ENCODE measurements at places on chromosomes 5 and 9. TPM values are rescaled to one million over a fixed set of nuclear protein-coding genes. Genes with fewer than 3 reads are reported as not detected.

- H3K36me3 ChIP-seq = peaks cover 39% of the 10 kb centered on the region
- no peaks in the 10 kb centered on the region for H3K27me3 ChIP-seq
- H3K27ac ChIP-seq = no peak overlapping the region
- no peak overlapping the region for H3K4me3 ChIP-seq
These were observed 75.8 kb downstream of the OXCT1 start for GRCh38 chr5:41794471-41794870.

- DNase-seq = peak; percentile 79
- peak overlapping the region; percentile 10 for H3K4me3 ChIP-seq
- H3K4me1 ChIP-seq = peaks cover 46% of the 10 kb centered on the region
- H3K36me3 ChIP-seq = no peaks in the 10 kb centered on the region
- H3K27me3 ChIP-seq = peaks cover 4% of the 10 kb centered on the region
These were observed 52.1 kb downstream of the IL31RA start for GRCh38 chr5:55903121-55903701.

DNA sequence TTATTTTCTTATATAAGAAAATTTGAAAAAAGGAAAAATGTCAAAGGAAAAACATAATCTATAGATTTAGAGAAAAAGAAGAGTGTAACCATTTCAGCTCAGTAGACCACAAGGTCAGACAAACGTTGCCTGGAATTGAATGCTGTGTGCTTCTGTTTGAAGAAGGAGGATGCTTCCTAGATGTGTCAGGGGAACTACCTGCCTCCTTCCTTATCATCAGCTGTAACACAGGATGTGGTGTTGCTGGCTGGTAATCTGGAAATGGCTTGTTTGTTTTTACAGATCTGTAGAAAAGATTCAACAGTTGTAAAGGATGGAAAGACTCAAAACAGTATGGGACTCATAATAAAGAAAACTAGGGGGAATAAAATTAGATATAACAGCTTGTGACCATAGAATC is 160.7 kb upstream of the MEF2C start:
- no peaks in the 10 kb centered on the region for H3K27me3 ChIP-seq
- H3K36me3 ChIP-seq = no peaks in the 10 kb centered on the region
- no peak overlapping the region for H3K27ac ChIP-seq
- no peak overlapping the region for H3K4me3 ChIP-seq
- no peak for DNase-seq
- H3K4me1 ChIP-seq = peaks cover 3% of the 10 kb centered on the region

Gene ZNF462
- total RNA-seq = 0.70 TPM

Gene NME5
- total RNA-seq = not detected

DNA sequence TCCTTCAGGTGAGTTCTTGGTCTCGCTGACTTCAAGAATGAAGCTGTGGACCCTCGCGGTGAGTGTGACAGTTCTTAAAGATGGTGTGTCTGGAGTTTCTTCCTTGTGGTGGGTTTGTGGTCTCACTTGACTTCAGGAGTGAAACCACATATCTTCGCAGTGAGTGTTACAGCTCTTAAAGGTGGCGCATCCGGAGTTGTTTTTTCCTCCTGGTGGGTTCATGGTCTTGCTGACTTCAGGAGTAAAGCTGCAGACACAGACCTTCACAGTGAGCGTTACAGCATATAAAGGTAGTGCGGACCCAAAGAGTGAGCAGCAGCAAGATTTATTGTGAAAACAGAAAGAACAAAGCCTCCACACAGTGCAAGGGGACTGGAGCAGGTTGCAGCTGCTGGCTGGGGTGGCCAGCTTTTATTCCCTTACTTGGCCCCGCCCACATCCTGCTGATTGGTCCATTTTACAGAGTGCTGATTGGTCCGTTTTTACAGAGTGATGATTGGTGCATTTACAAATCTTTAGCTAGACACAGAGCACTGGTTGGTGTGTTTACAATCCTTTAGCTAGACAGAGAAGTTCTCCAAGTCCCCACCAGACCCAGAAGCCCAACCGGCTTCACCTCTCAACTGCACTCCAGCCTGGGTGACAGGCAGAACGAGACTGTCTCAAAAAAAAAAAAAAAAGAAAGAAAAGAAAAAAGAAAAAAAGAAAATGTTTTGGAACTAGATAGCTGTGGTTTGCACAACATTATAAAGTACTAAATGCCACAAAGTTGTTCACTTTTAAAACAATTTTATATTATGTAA is 9.1 kb upstream of the ERMP1 start:
- H3K4me3 ChIP-seq = peak overlapping the region; percentile 71
- peak; percentile 77 for DNase-seq
- no peaks in the 10 kb centered on the region for H3K27me3 ChIP-seq
- peak overlapping the region; percentile 97 for H3K27ac ChIP-seq
- H3K36me3 ChIP-seq = peaks cover 56% of the 10 kb centered on the region

Gene NUTM2F
- not detected for total RNA-seq

DNA sequence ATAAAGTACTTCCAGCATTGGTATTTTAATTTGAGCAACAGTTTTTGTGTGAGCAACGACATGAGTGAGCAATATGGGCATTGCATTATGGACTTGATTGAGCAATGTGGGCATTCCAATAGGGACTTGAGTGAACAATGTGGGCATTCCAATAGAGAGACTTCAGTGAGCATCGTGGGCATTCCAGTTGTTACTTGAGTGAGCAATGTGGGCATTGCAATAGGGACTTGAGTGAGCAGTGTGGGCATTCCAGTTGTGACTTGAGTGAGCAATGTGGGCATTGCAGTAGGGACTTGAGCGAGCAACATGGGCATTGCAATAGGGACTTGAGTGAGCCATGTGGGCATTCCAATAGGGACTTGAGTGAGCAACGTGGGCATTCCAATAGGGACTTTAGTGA is 52.2 kb downstream of the ZCCHC7 start:
- no peak overlapping the region for H3K4me3 ChIP-seq
- H3K27me3 ChIP-seq = no peaks in the 10 kb centered on the region
- peaks cover 8% of the 10 kb centered on the region for H3K4me1 ChIP-seq
- no peak overlapping the region for H3K27ac ChIP-seq
- DNase-seq = no peak
- peaks cover 41% of the 10 kb centered on the region for H3K36me3 ChIP-seq

GRCh38 chr9:93958121-93958818 is 3.1 kb upstream of the BARX1 start:
- H3K4me1 ChIP-seq = peaks cover 41% of the 10 kb centered on the region
- H3K27ac ChIP-seq = no peak overlapping the region
- H3K4me3 ChIP-seq = no peak overlapping the region
- peaks cover 75% of the 10 kb centered on the region for H3K27me3 ChIP-seq
- DNase-seq = no peak
- H3K36me3 ChIP-seq = peaks cover 10% of the 10 kb centered on the region

- no peaks in the 10 kb centered on the region for H3K36me3 ChIP-seq
- DNase-seq = no peak
- H3K4me1 ChIP-seq = no peaks in the 10 kb centered on the region
- H3K27me3 ChIP-seq = peaks cover 4% of the 10 kb centered on the region
- no peak overlapping the region for H3K27ac ChIP-seq
These were observed 126.2 kb upstream of the PLCXD3 start for GRCh38 chr5:41636605-41637004.

Gene RORB
- 0.13 TPM for total RNA-seq

DNA sequence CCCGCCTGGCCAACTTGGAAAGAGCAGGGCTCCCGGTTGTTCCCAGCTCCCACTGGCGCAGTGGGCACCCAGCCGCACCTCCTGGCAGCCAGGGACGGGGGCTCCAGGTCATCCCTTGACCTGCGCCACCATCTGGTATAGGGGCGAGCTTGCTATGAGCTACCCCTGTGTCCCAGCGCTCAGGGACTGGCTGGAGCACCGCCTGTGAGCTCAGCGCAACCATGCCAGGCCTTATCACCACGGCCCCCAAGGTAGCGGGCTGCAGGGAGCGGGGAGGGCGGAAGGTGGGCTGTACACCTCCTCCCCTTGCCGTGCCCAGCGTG is 15.4 kb upstream of the RASA1 start:
- no peak for DNase-seq
- no peak overlapping the region for H3K4me3 ChIP-seq
- peaks cover 5% of the 10 kb centered on the region for H3K27me3 ChIP-seq
- H3K4me1 ChIP-seq = no peaks in the 10 kb centered on the region
- no peaks in the 10 kb centered on the region for H3K36me3 ChIP-seq

DNA sequence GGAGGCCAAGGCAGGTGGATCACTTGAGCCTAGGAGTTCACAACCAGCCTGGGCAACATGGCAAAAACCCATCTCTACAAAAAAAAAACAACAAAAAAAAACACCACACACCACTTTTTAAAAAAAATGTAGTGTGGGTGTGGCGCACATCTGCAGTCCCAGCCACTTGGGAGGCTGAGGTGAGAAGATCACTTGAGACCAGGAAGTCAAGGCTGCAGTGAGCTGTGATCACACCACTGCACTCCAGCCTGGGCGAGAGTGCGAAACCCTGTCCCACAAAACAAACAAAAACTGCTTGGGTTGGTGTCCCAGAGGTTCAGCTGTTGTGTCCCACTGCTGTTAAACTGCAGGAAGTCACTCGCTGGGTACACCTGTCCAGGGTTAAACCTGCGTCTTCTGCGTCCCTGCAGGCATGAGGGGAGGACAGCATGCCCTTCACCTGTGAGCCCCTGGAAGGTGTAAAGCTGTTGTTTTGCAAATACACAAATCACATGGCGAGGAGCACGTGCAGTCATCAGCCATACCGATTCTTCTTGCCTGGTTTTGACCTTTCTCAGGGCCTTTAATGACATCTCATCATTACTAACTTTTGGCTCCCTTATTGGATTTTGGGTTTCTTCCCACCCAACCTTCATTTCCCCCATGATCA is 29.3 kb upstream of the CLPTM1L start:
- H3K4me3 ChIP-seq = no peak overlapping the region
- DNase-seq = no peak
- no peaks in the 10 kb centered on the region for H3K36me3 ChIP-seq

Gene FOXD4L6
- not detected for total RNA-seq

GRCh38 chr9:133135146-133135745 is 14.2 kb upstream of the RALGDS start:
- peak; percentile 83 for DNase-seq
- peaks cover 21% of the 10 kb centered on the region for H3K36me3 ChIP-seq
- no peaks in the 10 kb centered on the region for H3K27me3 ChIP-seq
- H3K27ac ChIP-seq = peak overlapping the region; percentile 99

- H3K27ac ChIP-seq = no peak overlapping the region
- H3K4me3 ChIP-seq = no peak overlapping the region
- no peak for DNase-seq
- H3K4me1 ChIP-seq = no peaks in the 10 kb centered on the region
- peaks cover 4% of the 10 kb centered on the region for H3K27me3 ChIP-seq
These were observed 139.3 kb upstream of the ALDH1B1 start for GRCh38 chr9:38253200-38253599.

- DNase-seq = no peak
- H3K4me1 ChIP-seq = no peaks in the 10 kb centered on the region
- H3K27me3 ChIP-seq = no peaks in the 10 kb centered on the region
- no peak overlapping the region for H3K4me3 ChIP-seq
- H3K27ac ChIP-seq = no peak overlapping the region
- H3K36me3 ChIP-seq = no peaks in the 10 kb centered on the region
These were observed 355.3 kb downstream of the NR2F1-AS1 start for GRCh38 chr5:93225748-93226147.

Gene CARTPT
- not detected for total RNA-seq

Gene CNTNAP3B
- total RNA-seq = not detected

DNA sequence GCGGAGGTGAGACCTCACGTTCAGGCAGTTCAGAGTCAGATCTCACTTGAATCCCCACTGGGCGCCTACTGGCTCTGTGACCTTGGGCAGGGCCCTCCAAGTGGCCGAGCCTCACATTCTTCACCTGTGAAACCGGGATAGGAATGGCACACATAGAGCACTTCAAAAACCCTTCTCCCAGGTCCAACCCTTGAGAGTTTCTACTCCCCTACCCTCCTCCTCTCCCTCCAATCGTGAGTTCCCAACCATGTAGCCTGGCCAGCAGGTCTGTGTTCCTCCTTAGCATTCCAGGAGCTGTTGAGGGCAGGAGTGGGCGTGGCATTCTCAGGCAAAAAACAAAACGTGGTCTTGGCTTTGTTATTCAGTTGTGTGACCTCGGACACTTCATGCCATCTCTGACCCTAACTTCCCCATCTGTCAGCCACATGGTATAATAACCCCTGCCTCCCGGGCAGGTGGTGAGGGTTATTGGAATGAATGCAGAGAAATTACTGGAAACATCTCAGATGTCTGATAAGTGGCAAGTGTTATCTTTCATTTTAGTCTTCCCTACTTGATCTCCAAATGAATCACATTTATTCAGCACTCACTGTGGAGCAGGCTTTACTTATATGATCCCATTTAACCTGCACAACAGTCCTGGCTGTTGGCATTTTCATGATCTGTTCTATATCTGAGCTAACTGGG is 112.8 kb upstream of the BOD1 start:
- DNase-seq = no peak
- no peak overlapping the region for H3K27ac ChIP-seq
- no peak overlapping the region for H3K4me3 ChIP-seq
- no peaks in the 10 kb centered on the region for H3K27me3 ChIP-seq
- no peaks in the 10 kb centered on the region for H3K36me3 ChIP-seq
- no peaks in the 10 kb centered on the region for H3K4me1 ChIP-seq

Gene BTNL9
- total RNA-seq = not detected

DNA sequence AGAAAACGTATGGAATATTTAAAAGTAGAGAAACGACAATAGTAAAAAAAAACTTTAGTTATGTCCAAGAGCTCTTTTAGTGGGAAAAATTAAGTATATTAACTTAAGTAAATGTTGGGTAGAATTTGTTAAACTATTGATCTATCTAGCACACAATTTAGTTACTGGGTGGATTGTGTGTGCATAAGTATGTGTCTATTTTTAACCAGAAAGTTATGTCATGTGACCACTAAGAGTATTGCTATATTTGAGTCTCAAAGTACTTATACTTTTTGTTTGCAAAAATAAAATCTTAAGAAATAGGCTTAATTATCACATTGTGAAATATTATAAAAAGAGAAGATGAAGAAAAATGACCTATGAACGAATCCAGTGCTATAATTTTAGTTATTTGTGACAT is 56.8 kb downstream of the ADGRV1 start:
- DNase-seq = no peak
- no peak overlapping the region for H3K27ac ChIP-seq
- H3K27me3 ChIP-seq = peaks cover 4% of the 10 kb centered on the region
- H3K4me3 ChIP-seq = no peak overlapping the region
- no peaks in the 10 kb centered on the region for H3K36me3 ChIP-seq

- no peak overlapping the region for H3K4me3 ChIP-seq
- DNase-seq = no peak
- no peaks in the 10 kb centered on the region for H3K27me3 ChIP-seq
- no peaks in the 10 kb centered on the region for H3K4me1 ChIP-seq
- H3K27ac ChIP-seq = no peak overlapping the region
These were observed 443.3 kb downstream of the DNAH5 start for GRCh38 chr5:13501176-13501575.

DNA sequence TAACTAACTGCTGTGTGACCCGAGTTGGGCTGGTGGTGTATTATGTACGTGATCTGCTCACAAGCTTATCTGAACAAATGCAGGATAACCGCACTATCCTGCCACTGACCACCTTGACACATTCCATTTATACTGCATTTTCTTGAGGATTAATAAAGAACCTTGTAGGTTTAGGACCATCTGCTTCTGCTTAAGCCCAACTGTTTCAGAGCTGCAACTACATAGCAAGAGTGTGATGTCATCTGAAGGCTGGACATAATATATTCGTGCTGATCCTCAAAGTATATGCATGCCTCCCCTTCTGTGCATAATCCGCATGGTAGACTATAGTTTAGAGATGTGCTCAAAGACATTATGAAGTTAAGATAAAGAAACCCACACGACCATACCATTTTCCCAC is 435.9 kb downstream of the BNC2 start:
- H3K4me3 ChIP-seq = no peak overlapping the region
- no peak overlapping the region for H3K27ac ChIP-seq
- DNase-seq = no peak
- H3K4me1 ChIP-seq = no peaks in the 10 kb centered on the region

- peaks cover 37% of the 10 kb centered on the region for H3K27me3 ChIP-seq
- no peaks in the 10 kb centered on the region for H3K36me3 ChIP-seq
- H3K4me1 ChIP-seq = peaks cover 32% of the 10 kb centered on the region
- DNase-seq = peak; percentile 21
- peak within 1 kb of the TSS; percentile 46 for H3K4me3 ChIP-seq
These were observed at the start of gene OLFML2A for GRCh38 chr9:124776954-124777648. OLFML2A (plus strand) TSS chr9:124777133; CDS start chr9:124777271, 138 bp downstream.

Gene DNAH5
- total RNA-seq = not detected

Data from activated CD4-positive, alpha-beta memory T cell treated with anti-CD3 and anti-CD28 coated beads, Interleukin-2, amount 10 ng/mL, durations not matched to agents 7 days and 5 days (primary cell).